ENCODE measurements at places on chromosomes 12 and 14.

DNA sequence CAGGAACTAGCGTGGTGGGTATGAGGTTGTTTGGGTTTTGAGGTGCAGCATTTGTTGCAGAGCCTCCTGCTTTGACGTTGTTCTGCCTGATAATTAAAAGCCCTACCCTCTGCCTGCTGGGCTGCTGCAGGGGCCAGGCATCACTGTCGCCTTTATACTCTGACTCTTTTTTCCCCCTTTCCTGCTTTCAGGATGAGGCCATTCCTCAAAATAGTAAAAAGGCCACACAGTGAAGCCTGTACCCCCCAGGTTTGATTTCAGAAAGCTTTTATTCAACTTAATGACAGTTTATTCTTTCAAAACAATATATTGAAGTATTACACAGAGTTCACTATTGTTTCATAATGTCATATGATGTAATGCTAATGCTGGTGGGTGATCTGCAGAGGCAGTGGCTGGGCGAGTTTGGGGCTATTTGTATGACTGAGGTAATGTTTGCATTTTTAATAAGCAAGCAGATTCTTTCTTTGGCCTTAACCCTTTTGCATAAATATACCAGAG is 9.1 kb downstream of the BORCS5 start:
- no peak for DNase-seq

- peak; percentile 44 for DNase-seq
Observed at GRCh38 chr14:91244501-91244901, at the start of gene GPR68. TSS of gene GPR68 (minus strand) at chr14:91244704. CDS start at chr14:91235050, 9,654 bp downstream.

DNA sequence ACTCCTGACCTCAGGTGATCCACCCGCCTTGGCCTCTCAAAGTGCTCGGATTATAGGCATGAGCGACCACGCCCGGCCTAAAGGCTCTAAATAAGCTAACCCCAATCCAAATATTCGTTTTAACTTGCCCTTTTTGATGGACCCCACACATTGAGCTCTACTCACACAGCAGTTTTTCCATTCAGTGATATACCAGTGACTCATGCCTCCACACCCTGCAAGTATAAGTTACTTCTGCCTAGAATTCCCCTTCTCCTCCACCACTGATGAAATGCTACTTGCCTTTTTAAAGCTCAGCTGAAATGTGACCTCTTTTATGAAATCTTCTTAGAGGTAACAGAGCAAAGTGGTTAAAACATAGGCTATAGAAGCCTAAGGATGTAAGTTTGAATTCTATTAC is 68.8 kb downstream of the EXOC5 start:
- DNase-seq, result no peak

DNA sequence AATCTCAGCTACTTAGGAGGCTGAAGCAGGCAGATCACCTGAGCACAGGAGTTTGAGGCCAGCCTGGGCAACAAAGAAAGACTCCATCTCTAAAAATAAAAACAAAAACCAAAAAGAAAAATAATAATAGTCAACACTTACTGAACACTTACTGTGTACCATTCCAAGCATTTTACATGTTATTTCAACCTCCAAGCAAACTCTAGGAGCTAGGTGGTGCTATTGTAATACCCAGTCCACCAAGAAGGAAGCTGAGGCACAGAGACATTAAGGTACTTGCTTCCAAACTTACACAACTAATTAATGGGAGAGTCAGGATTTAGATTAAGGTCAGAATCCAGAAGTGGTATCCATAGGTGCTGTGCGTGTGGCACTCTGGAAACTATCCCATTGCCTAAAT is 13.7 kb upstream of the OR6J1 start:
- DNase-seq, result no peak

- DNase-seq, result no peak
Observed at GRCh38 chr12:44088647-44089046, 252.8 kb downstream of the TMEM117 start.

DNA sequence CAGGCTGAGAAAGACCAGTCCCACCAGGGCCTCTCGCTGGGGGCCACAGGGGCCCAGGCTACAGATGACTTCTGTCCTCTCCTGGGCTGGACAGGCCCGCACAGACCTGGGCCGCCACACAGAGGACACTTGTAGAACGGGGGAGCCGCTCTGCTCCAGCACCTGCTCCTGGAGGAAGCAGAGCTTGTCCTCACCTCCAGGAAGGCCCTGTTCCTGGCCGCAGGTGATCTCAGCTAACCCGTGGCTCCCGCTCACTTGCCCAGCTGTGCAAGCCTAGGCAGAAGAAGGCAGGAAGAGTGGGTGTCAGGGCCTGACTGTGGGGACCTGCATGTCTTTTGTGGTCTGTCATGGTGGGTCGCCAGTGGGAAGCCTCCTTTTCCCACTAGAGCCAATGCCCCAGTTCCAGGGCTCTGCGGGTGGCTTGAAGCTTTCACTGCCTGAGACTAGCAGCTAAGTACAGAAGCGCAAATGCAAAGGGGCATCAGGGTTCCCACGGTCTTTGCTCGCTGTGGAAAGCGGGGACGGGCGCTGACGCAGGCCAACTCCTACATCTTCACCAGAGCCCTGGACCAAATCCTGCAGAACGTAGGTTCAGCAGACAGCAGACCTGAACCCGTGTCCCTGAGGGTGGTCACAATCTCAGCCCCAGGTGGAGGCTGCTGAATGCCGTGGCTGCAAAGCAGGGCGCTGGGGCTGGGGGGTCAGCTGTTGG is 8.8 kb upstream of the CEP170B start:
- DNase-seq, result no peak

DNA sequence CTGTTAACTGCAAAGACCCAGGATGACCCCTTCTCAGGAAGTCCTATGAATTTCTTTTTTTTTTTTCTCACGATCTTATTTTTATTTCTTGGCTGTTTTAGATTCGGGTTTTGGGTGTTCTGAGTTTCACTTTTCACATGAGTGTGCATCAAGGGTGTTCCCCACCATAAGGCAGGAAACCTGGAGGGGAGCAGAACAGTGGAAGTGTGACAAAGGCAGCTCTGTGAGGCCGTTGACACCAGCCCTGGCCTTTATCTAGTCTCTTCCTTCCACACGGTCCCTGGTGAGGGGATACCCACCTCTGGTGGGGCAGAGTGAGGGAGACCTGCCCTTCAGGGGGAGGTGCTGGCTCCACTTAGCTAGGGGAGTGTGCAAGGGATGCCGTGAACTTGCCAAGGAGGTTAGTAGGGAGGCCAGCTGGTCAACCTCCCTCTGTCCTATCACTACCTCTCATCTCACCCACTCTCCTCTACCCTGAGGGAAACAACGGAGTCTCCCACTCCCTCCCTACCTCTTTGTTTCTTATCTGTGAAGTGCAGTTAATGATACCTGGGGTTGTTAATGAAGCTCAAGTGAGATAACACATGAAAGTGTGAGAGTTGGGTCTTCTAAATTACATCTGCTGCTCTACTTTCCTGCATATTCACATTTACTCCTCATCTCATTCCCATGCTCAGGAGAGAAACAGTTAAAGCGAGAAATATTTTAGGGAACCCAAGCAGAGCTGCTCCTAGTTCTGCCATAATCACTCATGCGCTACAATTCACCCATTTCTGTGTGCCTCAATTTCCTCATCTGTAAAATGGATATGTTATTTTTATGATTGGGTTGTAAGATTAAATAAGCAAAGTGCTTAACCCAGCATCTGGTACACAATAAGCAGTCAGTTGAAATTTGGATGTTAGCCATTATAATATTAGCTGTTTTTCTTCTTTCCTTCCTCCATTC is 4.4 kb upstream of the GALNT6 start:
- DNase-seq, result no peak

DNA sequence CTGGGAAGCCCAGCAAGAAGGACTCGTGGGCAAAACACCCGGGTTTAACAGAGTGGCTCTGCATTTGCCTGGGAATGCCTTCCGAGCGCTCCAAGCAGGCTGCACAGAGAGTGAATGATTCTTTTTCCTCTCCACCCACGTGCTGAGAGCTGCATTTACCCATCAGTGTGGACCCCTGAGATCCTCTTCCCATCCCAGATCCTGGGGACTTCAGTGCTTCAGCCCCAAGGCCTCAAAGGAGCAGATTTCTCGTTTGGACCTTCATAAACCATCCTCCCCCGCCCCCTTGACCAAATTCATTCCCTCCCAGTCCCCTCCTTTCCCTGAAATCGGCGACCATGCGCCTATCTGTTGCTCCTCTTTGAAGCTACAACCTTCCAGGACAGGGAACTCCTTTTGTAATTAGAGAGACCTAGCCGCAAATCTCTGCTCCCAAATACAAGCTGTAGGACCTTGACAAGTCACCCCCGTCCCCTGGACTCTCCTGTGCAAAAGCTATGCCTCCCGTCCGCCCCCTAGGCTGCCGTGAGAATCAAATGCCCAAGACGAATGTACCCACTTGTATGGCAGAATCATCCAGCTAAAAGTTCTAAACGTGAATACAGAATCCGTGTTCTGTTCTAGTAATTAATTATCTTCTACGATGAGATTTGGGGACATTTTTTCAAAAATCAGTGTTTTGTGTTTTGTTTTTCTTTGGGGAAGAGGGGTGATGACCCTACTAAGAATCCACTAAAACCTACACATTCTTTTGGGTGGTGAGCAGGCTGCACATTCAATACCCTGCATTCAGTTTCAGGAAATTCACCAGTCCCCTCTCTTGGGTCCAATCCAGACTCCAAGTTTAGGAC is 8.8 kb downstream of the TBX5 start:
- DNase-seq, result no peak

DNA sequence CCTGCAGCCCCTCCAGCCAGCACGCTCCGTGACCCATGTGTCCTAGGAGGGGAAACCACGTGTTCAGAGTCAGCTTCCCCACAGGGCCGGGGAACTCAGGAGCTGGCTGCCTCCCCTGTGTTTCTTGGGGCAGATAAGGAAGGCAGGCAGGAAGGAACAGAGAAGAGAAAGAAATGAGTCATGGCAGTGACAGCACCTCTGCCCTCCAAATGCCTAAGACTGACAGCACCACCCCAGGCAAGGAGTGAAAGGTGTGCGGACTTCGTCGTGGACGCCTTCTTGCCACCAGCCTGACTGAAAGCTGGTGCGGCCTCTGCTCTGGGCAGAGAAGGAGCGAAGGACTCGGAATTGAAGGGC is 167.0 kb upstream of the FKBP4 start:
- no peak for DNase-seq

- no peak for DNase-seq
Observed at GRCh38 chr12:64456119-64456518, 4.2 kb downstream of the TBK1 start.

- no peak for DNase-seq
Observed at GRCh38 chr12:49666176-49666575, 41.0 kb downstream of the FMNL3 start.

DNA sequence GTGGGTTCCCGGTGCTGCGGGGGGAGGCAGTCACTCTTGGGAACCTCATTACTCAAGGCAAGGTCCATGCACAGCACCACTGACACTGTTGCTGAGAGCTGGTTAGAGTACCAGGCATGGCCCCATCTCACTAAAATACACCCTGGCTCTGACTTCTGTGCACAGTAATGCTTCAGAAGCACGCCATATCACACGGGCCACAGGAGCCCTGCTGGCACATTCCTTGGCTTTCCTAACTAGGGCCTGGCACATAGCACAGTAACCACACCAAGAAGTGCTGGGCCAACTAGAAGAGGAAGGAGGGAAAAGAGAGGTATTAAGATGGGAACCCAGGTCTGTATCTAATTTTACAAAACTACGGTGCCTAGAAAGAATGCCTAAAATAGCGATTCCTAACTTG is 13.5 kb upstream of the RAB35 start:
- DNase-seq, result no peak

DNA sequence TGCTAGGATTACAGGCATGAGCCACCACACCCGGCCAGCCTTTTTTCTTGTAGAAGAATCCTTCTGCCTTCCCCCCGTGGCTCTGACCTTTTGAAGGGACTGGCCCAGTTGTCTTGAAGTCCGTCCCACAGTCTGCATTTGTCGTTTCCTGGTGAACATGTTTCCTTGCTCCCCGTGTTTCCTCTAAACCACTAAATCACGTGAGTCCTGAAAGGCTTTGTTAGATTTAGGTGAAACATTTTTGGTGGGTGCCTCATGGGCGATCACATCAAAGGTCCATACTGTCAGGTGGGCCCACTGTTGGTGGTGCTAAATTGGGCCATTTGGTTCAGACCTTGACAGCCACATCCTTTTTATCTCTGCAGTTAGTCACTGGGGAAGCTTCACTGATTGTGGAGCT is 26.3 kb downstream of the MLXIP start:
- DNase-seq, result no peak

DNA sequence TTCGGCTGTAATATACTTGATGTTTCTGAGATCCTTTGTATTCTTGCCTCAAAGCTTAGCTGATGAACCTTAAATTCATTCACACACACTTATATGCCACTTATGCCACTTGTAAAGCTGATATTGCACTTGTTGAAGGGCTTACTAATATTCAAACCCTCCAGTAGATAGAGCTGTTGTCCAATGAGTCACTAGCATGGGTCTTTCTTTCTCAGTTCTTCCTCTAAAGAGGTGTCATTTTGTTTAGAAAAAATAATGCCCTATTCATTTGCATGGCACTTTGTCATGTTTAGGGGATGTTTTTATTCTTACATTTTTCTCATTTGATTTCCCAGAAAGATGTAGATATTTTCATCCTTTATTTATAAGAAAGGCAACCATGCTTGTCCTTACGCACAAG is 56.4 kb downstream of the MON2 start:
- no peak for DNase-seq

GRCh38 chr12:3045494-3045893 is 31.7 kb upstream of the TSPAN9 start:
- no peak for DNase-seq

DNA sequence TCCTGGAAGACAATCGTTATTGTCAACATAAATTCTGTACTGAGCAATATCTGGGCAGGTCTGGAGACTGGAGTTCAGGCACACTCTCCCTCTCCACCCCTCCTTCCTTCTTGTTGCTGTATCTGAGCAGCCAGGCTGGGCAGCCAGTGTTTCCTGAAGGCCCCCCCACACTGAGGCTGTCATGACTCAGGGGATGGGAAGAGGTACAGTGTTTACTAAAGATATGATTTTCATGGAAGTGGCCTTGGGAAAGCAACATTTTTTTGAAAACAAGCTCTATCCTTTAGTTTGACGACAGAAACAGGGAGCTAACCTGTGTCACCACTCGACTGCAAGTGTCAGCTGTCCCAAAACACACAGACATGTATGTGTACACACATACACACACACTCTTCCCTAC is 1485.4 kb upstream of the TMEM132C start:
- no peak for DNase-seq

DNA sequence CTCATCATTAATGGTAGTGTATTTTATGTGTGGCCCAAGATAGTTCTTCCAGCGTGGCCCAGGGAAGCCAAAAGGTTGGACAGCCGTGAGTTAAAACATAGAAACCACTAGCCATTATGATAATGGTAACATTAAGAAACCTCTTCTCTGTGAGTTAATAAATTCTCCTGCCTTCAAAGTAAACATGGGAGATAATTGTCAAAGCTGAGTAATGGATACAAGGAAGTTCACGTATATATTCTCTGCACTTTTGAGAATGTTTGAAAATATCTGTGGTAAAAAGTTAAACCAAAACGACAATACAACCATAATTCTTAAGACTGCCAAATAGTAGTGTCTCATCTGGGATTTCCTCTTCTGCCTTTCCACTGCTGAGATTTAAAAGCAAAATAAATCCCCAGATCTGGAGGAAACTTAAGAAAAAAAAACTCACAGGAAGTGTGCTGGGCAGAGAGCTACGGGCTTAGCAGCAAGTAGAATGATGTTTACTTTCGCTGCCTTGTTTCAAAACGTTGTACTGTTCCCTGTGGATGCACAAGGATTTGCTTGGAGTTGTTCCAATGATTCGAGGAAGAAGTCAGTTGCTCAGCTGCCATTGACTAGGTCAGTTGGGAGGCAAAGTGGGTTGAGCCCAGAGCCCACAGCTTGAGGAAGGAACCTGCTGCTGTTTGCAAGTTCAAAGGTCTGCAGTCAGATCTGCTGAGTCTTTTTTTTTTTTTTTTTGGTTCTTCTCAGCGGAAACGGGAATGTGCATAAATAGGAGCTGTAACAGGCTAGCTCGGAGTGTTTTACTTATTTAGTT is 1.7 kb downstream of the TPCN1 start:
- peak; percentile 22 for DNase-seq

- no peak for DNase-seq
Observed at GRCh38 chr12:3534511-3534910, 43.5 kb downstream of the PRMT8 start.

Data from CD4-positive, alpha-beta memory T cell (primary cell).